Stimulated activated CD8-positive, alpha-beta memory T cell treated with anti-CD3 and anti-CD28 coated beads, Interleukin-4, amount 100 ng/mL, for 1 hour (primary cell): ENCODE measurements at places on chromosomes 11 and 22.
A peak's percentile ranks its signal among the peaks of the same experiment; 100 is the strongest.

GRCh38 chr22:38872172-38872830, at the start of gene CBX6:
Gene CBX6 (minus strand): TSS chr22:38872216. CDS start chr22:38872190, 26 bp downstream.
- DNase-seq = peak; percentile 91

DNA sequence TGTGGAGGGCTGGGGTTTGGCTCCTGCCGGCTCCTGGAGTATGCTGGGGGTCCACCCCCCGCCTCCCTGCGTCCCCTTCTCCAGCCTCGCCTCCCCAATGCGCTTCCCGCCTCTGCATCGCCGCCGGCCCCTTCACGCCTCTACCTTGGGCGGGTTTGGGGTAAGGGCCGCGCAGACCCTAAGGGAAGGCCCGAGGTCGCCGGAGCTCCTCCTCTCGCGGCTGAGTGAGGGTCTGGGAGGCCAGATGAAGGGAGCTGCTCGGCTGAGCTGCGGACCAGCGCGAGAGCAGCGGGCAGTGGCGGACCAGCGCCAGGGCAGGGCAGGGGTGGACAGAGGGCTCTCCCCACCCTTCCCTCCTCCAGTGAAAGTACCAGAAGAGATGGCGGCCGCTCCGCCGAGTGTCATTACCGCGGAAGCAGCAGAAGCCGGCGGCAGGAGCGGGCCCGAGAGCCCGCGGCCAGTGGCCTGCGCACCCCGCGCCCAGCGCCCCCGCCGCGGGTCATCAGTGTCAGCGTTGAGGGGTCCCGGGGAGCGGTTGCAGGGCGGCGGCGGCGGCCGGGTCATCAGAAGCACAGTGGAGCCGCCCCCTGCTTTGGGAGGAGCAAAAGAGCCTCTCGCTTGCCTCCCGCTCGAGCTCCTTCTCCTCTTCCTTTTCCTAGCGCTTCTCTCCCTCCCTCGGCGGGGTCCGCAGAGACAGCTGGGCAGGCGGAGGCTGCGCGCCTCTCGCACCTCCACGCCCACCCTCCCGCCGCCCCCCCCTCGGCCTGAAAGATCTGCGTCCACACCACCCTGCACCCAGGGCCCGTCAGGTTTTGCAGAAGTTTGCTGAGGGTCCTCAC, 255.6 kb upstream of the CADM1 start:
- DNase-seq = no peak

DNA sequence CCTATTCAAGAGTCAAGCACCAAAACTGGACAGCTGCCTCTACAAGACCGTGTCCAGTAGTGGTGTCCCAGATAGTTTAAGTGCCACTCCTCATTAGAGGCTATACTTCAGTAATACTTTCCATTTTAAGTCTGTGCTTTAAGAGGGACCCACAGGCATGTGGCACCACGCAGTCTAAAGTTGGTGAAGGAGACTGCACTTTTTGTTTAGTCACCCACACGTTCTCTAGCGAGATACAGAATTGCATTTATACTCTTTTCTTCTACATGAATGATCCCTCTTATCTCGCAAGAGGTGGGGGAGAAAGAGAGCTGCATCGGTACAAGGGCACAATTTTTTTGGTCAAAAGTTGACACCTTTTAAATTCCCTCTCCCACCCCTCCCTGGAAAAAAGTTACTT, 41.5 kb downstream of the DDX6 start:
- DNase-seq = no peak

DNA sequence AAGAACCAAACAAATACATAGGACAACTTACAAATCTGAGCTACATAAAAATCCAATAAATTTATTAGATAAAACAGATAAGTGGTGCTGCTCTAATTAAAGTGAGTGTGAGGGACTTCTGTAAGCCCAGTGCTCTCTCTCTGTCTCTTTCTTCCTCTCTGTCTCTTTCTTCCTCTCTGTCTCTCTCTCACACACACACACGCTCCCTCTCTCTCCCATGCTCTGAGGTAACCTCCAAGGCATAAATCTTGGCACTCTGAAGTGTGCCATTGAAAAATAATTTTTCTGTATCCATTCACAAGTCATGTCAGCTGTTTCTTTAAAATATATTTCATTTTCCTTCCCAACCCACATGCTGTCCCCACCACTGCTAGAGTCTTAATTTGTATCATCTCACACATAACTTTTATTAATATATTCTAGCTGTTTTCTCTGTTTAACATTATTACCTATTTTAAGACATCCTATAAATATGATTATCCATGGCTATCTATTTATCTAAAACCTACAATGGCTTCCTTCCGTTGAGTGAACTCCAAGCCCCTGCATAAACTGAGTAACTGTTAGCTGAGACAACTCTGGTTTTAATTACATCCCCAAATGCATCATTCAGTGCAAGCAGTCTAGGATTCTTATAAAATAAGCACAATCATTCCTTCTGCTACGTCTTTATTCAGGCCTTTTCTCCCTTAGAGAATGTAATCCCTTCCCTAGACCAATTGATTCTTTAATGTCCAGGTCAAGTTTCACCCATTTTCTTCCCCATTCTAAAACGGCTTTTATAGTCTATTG, 57.4 kb upstream of the SLC5A12 start:
- no peak for DNase-seq

- no peak for DNase-seq
These were observed 38.9 kb downstream of the FZD4 start for GRCh38 chr11:86916330-86916729.

DNA sequence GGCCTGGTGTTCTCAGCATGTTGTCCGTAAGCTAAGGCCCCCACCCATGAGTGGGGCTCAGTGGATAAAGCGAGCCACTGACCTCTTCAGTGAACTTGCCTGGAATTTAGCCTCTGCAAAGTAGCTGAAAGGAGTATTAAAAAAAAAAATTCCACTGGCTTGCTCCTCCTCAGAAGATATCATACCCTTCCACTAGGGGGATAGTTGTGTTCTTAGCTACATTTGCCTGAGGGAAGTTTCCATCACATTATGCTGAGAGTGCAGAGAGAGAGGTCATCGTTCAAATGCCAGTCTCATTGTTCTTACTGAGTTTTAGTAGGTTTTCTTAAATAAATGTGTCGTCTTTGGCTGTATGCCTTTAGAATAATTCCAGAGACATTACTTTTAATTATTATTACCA, 879.7 kb downstream of the JRKL start:
- DNase-seq = no peak

DNA sequence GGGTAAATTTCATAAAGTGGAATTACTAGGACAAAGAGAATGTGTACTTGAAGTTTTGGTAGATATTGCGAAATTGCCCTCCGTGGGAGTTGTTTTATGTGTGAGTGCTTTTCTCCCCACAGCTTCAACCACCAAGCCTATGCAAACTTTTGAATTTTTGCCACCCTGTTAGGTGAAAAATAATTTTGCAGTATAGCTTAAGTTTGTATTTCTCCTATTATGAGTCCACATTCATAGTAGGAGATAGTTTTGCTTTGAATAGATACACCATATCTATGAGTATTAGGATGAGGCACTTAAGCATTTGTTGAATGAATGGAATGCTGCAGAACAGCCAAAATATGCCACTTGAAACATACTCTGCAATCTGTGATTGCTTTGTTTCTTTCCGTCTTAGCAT, 43.6 kb downstream of the UVRAG start:
- DNase-seq = no peak

DNA sequence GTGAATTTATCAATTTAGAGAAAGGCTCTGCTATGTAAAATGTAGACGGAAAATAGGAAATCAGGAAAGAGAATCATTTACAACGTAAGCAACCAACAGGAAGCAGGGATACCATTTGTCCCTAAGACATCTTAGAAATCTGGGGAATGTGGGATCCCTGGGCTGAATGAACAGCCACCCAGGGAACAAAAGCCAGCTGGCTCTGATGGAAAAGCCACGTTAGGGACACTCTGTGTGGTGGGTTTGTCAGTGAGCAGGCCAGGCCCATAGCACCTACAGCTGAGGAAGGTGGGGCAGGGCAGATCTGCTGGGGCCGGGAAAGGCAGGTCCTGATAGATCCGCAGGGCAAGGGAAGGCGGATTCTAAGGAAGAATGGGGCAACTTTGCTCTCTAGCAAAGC, 87.1 kb upstream of the CSNK2A3 start:
- no peak for DNase-seq

GRCh38 chr11:18791207-18791968, at the start of gene PTPN5:
Gene PTPN5 (minus strand): TSS chr11:18791798. CDS start chr11:18771958, 19,840 bp downstream.
- DNase-seq = no peak

GRCh38 chr22:27499121-27499520, 302.4 kb downstream of the MN1 start:
- no peak for DNase-seq

- DNase-seq = no peak
These were observed 9.1 kb upstream of the SERHL2 start for GRCh38 chr22:42544686-42545085.

GRCh38 chr11:696955-697491, 1.4 kb downstream of the TMEM80 start:
- DNase-seq = no peak

GRCh38 chr11:117814204-117814765, 10.3 kb downstream of the FXYD2 start:
- DNase-seq = no peak

GRCh38 chr11:26105762-26106423, 226.0 kb upstream of the ANO3 start:
- DNase-seq = no peak

GRCh38 chr22:17907748-17908051, 116.7 kb downstream of the MICAL3 start:
- no peak for DNase-seq

GRCh38 chr11:44944853-44945235, 5.8 kb downstream of the TP53I11 start:
- no peak for DNase-seq

DNA sequence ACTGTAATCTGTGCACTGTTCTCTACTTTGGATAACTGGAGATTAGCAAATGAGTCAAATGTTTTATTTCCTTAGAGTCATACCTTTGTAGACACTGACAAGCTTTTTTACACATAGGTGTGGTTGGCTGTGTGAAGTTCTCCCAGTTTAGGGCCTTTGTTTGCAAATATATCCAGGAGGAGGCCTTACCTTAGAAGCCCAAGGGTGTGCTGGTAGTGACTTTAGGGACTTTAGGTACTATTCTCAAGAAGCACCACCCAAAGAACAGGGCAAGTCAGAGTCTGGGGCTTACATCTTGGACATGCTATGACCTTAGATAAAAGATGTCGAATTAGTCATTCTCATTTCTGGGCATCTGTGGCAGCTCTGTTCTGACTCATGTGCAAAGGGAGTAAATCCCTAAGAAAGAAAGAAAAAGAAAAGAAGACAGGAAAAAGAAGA, 4.8 kb upstream of the FAR1 start:
- no peak for DNase-seq

GRCh38 chr11:15837901-15838489, 518.4 kb downstream of the SOX6 start:
- DNase-seq = no peak

- no peak for DNase-seq
These were observed 118.8 kb downstream of the MPPED1 start for GRCh38 chr22:43530349-43531201.

GRCh38 chr11:61733120-61733978, 19.1 kb upstream of the MYRF start:
- peak; percentile 72 for DNase-seq

DNA sequence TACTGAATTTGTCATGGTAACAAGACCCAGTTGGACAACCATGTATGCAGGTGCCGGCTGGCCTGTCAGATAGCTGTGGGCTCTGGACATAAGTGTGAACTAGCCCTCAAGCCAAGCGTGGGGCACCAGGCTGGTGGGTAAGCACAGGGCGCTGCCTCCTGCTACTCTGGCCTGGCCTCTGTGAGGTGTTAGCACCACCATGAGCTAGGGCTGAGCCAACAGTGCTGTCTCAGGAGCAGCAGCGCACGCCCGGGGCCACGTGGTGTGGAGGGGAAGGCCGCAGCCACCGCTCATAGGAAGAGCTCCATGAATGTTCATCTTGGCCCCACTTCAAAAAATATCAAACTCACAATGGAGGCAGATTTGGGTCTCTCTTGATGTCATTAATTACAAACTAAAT, 35.3 kb upstream of the GNB1L start:
- DNase-seq = no peak

DNA sequence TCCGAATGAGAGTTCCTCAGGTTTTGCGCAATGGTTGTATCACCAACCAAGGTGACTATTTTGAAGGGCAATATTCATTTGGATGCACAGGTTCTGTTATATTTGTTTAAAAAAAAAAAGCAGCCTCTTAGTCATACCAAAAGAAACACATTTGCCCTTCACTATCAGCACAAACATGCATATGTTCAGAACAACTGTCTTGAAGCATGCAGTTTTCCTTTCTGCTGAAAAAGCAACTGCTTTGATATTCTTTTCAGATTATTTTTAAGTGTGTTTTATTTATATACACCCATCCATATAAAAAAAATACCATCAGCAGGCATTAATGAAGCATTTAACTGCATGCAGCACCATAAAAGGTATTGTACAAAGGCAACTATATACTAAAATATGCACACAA, 67.8 kb downstream of the RBFOX2 start:
- DNase-seq = no peak

DNA sequence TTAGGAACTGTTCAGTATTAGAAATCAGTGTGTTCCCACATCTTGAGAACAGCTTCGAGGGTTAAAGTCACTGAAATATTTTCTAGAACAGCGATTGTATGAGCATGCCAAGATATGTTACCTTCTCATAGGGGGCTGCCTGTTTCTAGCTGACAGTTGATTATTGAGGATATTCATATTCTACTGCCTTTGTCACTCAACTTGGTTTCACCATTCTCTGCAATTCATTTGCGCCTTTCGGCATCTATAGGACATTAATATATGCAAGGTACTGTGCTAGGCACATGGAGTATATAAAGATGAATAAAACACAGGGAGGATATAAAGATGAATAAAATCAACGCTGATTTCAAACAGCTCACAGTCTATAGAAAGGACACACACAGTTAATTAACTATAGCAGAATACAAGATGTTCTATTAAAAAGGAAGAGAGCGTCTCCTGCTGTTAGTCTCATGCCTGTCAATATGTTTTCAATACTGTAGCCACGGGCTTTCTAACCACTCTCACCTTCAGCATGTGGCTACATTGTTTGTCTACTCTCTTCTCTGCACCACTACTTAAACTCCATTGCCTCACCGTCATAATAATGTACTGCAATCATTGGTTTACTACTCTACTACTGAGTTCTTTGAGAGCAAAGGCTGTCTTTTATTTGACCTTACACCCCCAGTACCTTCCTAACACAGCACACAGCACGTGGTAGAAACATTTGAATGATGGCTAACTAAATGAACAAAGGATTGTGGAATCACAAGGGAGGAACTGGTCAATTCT, 81.9 kb downstream of the RAB30 start:
- DNase-seq = no peak
